Stimulated activated CD4-positive, alpha-beta T cell treated with anti-CD3 and anti-CD28 coated beads, TNF-alpha, amount 100 ng/mL, for 1 hour (primary cell): ENCODE measurements at places on chromosomes 1 and 21.

- DNase-seq: no peak
These were observed 79.7 kb upstream of the RUNX3 start for GRCh38 chr1:25009671-25010262.

- no peak for DNase-seq
These were observed 48.8 kb downstream of the ARHGEF10L start for GRCh38 chr1:17588048-17588871.

- DNase-seq: no peak
These were observed 14.1 kb upstream of the RAB42 start for GRCh38 chr1:28577738-28578536.

GRCh38 chr1:154941333-154942013 lies 5.0 kb upstream of the PMVK start:
- no peak for DNase-seq

DNA sequence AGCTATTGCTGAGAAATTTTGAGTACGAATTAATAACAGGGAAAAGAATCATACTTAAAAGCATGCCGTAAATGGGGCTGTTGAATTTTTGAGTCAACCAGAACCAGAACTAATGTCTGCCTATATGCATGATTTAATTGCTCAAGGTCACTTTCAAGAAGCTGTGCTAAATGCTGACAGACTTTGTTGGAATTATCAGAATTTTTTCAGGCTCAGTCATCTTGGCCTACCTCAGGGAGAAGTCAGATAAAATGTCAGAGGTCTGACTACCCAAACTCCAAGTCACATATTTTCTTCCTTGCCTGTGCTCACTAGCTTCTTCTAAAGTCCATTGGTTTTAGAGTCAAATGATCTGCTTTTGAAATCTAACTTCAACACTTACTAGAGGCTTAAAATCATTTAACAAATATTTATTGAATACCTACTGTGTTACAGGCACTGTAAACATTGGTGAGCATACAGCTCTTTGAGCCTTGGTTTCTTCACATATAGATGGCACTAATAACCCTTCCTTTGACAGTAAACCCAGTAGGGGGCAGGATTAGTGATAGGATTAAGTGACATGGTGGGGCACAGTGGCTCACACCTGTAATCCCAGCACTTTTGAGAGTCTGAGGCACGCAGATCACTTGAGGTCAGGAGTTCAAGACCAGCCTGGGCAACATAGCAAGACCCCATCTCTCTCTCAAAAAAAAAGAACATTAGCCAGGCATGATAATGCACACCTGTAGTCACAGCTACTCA lies 121.2 kb upstream of the SLC44A3 start:
- no peak for DNase-seq

DNA sequence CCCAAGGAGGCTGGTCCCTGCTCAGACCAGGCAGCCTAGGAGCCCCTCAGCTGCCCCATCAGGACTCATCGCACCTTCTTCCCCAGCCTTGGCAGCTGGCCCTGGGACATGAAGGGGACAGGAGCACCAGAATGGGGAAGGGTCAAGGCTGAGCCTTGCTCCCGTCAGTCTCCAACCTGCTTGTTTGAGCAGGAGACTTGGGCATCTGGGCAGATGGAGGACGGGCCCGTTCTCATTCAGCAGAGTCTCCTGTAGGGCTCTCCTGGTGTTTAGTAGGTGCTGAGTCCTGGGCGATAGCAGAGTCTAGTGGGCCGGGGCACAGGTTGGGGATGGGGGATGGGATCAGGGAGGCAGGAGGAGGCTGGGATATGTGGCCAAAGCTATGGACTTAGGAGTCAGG lies 47.4 kb upstream of the WNT4 start:
- no peak for DNase-seq
